Activated CD4-positive, alpha-beta memory T cell treated with anti-CD3 and anti-CD28 coated beads for 36 hours (primary cell): ENCODE measurements at places on chromosomes 12 and 14. TPM values are rescaled to one million over a fixed set of nuclear protein-coding genes. Genes with fewer than 3 reads are reported as not detected.
A peak's percentile ranks its signal among the peaks of the same experiment; 100 is the strongest.

PLCZ1 gene
- not detected for total RNA-seq

TMEM263 gene
- total RNA-seq, result 38.3 TPM

RASSF9 gene
- not detected for total RNA-seq

ASCL1 gene
- total RNA-seq, result not detected

PLXNC1 gene
- 6.2 TPM for total RNA-seq

DIO2 gene
- total RNA-seq, result not detected

GRCh38 chr12:113804961-113805600 is 161.0 kb downstream of the RBM19 start:
- H3K27ac ChIP-seq, result no peak overlapping the region
- H3K4me1 ChIP-seq, result no peaks in the 10 kb centered on the region
- DNase-seq, result no peak
- H3K4me3 ChIP-seq, result no peak overlapping the region
- no peaks in the 10 kb centered on the region for H3K27me3 ChIP-seq

DNA sequence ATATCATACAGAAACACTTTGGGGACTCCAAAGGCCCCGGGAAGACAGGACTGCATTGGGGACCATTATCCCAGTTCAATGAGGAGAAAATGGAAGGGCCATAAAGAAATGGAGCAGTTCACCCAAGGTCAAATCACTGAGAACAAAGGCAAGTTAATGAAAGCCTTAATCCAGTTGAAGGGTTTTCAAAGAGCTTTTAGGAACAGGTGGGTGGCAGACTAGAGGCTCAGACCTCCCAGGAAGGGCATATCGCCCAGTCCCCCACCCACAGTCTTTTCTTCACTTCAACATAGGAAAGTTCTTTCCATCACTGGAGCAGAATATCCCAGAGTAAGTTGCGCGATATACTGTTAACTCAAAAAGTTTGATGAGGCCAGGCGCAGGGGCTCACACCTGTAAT is 136.1 kb upstream of the CCND2 start:
- H3K4me1 ChIP-seq, result peaks cover 66% of the 10 kb centered on the region
- H3K4me3 ChIP-seq, result no peak overlapping the region
- peaks cover 2% of the 10 kb centered on the region for H3K36me3 ChIP-seq
- H3K27ac ChIP-seq, result peak overlapping the region; percentile 55
- no peaks in the 10 kb centered on the region for H3K27me3 ChIP-seq

GRCh38 chr12:77045183-77045582 is 20.2 kb downstream of the E2F7 start:
- H3K4me1 ChIP-seq, result no peaks in the 10 kb centered on the region
- no peaks in the 10 kb centered on the region for H3K27me3 ChIP-seq
- DNase-seq, result no peak
- H3K36me3 ChIP-seq, result peaks cover 8% of the 10 kb centered on the region
- no peak overlapping the region for H3K4me3 ChIP-seq

DNA sequence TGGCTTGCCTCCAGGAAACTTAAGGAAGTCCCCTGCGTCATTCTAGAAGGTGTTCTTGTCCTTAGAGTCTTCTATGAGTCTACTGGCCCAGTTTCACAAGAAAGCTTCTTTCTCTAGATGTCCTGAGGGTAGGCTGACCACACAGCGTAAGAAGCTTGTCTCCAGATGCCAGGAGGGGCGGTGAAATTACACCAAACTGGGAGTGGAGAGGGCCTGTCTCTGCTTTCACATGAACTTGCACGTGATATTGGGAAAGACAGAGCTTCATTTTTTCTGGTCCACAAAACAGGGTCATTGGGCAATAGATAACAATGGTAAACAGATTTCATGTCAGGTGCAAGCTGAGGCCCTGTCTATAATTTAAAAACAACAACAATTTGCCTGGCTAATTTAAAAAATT is 85.7 kb upstream of the TBX3 start:
- H3K4me1 ChIP-seq, result no peaks in the 10 kb centered on the region
- H3K36me3 ChIP-seq, result no peaks in the 10 kb centered on the region
- H3K4me3 ChIP-seq, result no peak overlapping the region

GRCh38 chr12:121578230-121579189 is 2.3 kb downstream of the KDM2B start:
- H3K27me3 ChIP-seq, result no peaks in the 10 kb centered on the region
- H3K4me3 ChIP-seq, result peak overlapping the region; percentile 86
- peak; percentile 40 for DNase-seq

DNA sequence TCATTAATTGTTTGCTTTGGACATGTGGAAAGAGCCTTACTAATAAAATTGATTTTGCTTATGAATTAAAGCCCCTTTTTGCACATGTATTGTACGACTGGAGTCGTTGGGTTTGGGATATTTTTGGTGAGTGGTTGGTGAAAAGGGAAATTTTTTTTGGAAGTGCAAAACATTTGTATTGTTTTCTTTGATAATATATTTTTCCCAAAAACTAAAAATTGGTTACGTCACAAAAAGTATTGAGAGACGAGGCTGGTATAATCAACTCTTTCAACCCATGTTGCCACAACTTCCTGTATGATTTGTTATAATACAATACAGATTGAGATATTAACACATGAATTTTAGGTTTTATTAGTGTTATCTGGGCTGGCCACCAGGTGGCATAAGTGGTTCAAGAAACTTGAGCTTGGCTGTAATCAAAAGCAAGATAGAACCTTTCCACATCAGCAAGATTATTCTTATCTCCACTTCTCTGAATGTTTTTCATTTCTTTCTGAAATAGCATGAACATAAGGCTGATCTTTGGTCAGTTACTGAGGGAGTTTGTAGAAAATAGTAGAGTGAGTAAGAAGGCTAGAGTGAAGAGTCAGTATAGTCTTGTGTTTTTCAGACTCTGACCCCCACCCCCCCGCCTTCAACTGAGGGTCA is 8.7 kb downstream of the NGDN start:
- H3K4me1 ChIP-seq, result peaks cover 2% of the 10 kb centered on the region
- no peaks in the 10 kb centered on the region for H3K27me3 ChIP-seq

DNA sequence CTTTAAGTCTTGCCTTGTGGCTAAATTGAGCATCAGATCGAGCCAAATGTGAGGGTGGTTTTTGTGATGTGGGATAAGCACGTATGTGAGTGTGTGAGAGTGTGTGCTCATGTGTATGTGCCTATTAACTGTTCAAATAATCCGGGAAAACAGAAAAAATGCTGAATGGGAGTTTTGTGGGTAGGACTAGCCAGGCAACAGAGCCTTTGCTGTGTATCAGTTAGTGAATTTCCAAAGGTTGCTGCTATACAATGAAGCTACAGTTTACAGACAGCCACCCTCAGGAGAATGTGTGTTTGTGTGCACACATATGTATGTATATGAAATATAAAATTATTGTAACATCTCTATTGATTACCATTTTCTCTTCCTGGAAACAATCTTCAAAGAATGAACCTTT is 154.0 kb downstream of the SOX5 start:
- no peaks in the 10 kb centered on the region for H3K36me3 ChIP-seq
- DNase-seq, result no peak
- no peak overlapping the region for H3K27ac ChIP-seq
- no peaks in the 10 kb centered on the region for H3K4me1 ChIP-seq

- DNase-seq, result no peak
- H3K4me3 ChIP-seq, result no peak overlapping the region
- H3K36me3 ChIP-seq, result no peaks in the 10 kb centered on the region
- peaks cover 2% of the 10 kb centered on the region for H3K4me1 ChIP-seq
- peaks cover 2% of the 10 kb centered on the region for H3K27me3 ChIP-seq
- H3K27ac ChIP-seq, result no peak overlapping the region
These were observed 56.5 kb upstream of the BCAT1 start for GRCh38 chr12:25005376-25005775.

- no peak for DNase-seq
- H3K27me3 ChIP-seq, result peaks cover 6% of the 10 kb centered on the region
- no peaks in the 10 kb centered on the region for H3K36me3 ChIP-seq
These were observed 65.4 kb downstream of the GLT1D1 start for GRCh38 chr12:128918481-128919260.

DNA sequence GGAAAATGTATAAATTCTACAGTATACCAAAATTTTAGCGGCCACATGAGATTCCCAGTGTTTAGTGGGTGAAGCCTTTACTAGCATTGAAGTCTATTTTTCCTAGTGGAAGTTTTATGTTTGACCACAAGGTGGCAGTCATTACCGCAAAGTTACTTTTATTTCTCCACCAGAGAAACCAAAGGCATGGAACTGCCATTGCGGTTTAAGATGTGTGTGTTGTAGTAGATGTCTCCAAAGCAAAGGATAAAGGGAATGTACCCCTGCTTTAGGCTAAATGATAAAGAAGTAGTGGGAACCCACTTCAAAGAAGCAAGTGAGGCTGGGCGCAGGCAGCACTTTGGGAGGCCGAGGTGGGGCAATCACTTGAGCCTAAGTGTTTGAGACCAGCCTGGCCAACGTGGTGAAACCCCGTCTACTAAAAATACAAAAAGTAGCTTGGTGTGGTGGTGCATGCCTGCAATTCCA is 140.5 kb downstream of the PRKCH start:
- H3K4me1 ChIP-seq, result peaks cover 63% of the 10 kb centered on the region
- no peak overlapping the region for H3K4me3 ChIP-seq
- peaks cover 74% of the 10 kb centered on the region for H3K36me3 ChIP-seq
- peak overlapping the region; percentile 90 for H3K27ac ChIP-seq
- H3K27me3 ChIP-seq, result no peaks in the 10 kb centered on the region

DNA sequence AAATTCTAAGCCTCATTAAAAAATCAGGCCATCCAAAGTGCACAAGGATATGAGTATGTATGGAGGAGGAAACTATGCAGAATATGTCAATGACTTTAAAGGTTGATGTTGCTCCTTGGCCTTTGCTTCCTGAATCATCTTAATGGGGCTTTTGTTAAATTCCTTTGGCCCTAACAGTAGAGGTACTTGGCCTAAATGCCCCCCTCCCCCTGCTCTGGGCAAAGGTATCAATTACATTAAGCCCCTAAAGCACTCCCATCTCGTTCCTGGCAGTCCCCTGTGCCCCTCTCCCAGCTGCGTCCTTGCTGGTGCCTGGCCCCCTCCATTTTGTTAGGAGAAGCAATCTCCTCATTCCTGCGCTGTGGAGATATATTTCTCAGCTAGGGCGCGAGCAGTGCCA is 4.8 kb downstream of the COPZ1 start:
- peaks cover 54% of the 10 kb centered on the region for H3K4me1 ChIP-seq
- H3K27ac ChIP-seq, result no peak overlapping the region

DNA sequence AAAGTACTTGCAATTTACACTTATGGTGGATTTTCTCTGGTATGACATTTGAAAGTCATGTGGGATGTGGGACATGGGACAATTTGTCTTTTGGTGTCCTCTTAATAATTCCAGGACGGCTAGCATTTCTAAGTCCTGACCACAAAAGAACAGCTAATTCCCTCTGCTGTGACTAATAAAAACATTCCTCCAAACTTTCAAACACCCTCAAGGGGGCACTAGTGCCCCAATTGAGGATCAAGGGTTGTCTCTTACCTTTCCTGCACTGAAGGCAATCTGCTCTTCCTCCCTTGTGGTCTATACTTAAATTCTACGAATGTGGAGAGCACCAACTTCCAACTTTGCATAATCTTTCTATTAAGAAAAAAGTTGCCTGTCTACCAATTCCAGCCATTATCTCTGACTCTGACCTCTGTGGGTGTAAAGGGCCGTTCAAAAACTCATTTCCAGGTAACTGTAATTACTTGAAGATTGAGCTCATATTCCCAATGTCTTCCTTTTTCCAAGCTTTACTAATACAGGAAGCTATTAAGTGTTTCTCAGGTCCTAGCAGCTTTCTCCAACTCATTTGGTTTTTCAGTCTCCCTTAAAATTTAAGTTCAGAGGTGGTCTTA is 210.2 kb downstream of the PTPRO start:
- no peak overlapping the region for H3K4me3 ChIP-seq
- peaks cover 9% of the 10 kb centered on the region for H3K36me3 ChIP-seq
- peaks cover 11% of the 10 kb centered on the region for H3K4me1 ChIP-seq
- H3K27ac ChIP-seq, result no peak overlapping the region

DNA sequence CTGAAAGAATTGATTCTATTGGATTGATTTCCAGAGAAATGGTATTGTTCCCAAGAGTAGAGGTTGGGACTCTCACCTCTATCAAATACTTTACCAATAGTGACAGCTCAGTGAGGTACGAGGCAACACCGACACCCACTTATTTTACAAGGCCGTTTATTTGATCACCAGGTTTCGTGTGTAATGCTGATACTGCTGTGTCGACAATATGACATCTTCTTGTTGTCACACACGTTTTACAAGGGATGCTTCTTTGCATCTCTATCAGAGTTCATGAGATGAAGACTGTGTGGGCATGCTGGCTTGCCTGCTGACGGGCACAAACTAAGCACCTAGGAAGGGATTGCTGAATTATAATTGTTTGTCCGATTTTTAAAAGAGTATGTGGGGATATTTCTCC is 217.8 kb upstream of the EGLN3 start:
- peaks cover 1% of the 10 kb centered on the region for H3K27me3 ChIP-seq
- no peak for DNase-seq
- no peak overlapping the region for H3K4me3 ChIP-seq
- H3K27ac ChIP-seq, result no peak overlapping the region
- H3K4me1 ChIP-seq, result peaks cover 2% of the 10 kb centered on the region

GRCh38 chr12:55729819-55730818 is 1.3 kb upstream of the CD63 start:
- H3K4me1 ChIP-seq, result peaks cover 33% of the 10 kb centered on the region
- H3K36me3 ChIP-seq, result peaks cover 6% of the 10 kb centered on the region
- H3K27me3 ChIP-seq, result no peaks in the 10 kb centered on the region

DNA sequence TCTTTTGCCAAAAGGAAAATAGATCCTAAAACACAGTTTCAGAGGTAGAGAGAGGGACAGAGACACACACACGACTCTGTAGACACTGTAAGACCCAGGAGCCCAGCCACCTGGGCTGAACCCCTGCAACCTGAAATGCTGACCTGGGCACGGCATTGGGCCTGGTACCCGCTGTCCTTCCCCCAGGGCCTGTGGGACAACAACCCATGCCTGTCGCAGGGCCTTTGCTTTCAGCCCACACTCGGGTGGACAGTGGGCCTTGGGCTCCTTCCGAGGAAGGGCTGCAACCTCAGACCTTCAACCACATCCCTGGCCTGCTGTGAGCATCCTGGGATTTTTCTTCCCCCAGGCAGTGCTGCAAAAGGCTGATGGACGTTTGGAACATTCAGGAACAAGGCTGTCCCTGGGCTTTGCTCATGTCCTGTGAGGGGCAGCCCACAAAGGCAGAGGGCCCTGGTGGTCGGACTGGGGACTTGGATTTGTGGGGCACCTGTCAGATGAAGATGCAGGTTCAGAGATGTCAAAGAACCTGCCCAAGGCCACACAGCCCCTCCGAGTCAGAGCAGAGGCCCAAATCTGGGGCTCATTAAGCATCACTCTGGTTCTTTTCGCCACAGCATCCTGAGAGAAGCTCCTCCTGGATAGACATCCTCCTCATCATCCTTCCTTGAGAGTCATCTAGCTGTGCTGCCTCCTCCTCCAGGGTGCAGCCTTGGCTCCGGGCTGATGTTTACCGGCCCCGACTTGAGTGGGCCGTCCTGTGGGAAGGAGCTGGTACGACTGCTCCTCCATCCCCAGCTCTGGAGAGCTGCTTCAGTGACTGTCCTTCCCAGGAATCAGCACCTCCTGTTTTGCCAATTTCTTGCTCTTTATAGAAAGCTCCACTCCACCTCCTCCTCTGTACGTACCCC is 32.7 kb downstream of the CCDC92 start:
- H3K27me3 ChIP-seq, result no peaks in the 10 kb centered on the region
- H3K4me3 ChIP-seq, result no peak overlapping the region
- peaks cover 20% of the 10 kb centered on the region for H3K4me1 ChIP-seq
- H3K27ac ChIP-seq, result no peak overlapping the region
- no peak for DNase-seq

- peaks cover 45% of the 10 kb centered on the region for H3K4me1 ChIP-seq
- peaks cover 20% of the 10 kb centered on the region for H3K27me3 ChIP-seq
- H3K4me3 ChIP-seq, result no peak overlapping the region
- H3K27ac ChIP-seq, result no peak overlapping the region
These were observed 3.0 kb upstream of the ZC3H14 start for GRCh38 chr14:88559852-88560251.

GRCh38 chr14:93010522-93011140 is 87.7 kb downstream of the CHGA start:
- DNase-seq, result no peak
- H3K36me3 ChIP-seq, result no peaks in the 10 kb centered on the region
- H3K27ac ChIP-seq, result no peak overlapping the region
